ENCODE measurements at places on chromosomes 5 and 9.

GRCh38 chr5:23303836-23304235 lies 203.6 kb upstream of the PRDM9 start:
- no peak for DNase-seq

- DNase-seq = no peak
These were observed 292.7 kb downstream of the CWC27 start for GRCh38 chr5:65061250-65061973.

DNA sequence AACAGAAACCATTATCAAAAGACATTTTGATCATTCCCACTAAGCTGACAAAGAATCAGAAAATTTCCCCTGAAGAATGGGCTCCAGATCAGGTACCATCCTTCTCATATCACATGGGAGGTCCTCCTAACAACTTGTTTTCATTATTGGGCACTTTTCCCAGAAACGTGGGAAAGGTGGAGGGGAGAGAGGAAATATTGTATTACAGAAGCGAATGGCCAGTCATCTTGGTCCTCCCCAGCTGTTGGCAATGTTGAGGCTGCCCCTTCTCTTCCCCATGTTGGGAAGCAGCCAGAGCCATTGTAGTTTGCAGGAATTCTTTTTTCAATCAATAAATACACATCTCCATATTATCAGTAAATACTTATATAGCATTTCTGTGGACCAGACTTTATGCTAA lies 126.2 kb upstream of the ZNF608 start:
- DNase-seq = no peak

- no peak for DNase-seq
These were observed 401.2 kb downstream of the IRX1 start for GRCh38 chr5:3996707-3997336.

DNA sequence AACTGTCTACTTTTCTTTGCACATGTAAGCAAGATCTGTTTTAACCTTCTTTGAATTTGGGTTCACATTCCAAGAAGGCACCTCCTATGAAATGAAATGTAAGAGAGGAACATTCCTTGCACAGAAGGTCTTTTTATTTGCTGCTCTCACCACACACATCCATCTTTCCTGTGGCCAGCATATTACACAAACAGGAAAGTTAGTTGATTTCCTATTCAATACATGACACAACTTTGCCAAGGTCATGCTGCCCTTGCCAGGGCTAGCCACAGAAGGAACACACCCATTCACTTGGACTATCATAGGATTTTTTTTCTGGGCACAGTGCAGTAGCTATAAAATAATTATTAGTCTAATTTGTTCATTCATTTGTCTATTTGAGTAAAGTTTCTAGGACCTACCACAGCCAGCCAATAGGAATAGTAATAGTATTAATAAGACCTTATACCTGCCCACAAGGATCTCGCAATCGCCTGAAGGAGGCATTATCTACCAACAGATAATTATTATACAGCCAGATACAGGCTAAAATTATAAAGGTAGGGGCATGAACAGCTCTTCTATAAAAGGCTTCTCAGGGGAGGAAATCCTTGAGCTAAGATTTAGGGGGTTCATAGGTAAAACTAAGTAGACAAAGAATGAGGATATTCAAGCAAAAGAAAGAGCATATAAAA lies 78.1 kb upstream of the NREP start:
- DNase-seq = no peak

Data from uterus (tissue), 4 donors.